SK-N-SH (cell line): ENCODE measurements at places on chromosomes 13 and 19.

GRCh38 chr19:40822161-40822560, 23.2 kb downstream of the EGLN2 start:
- no peak for DNase-seq

GRCh38 chr13:110379358-110379757, 72.3 kb downstream of the COL4A2 start:
- DNase-seq: no peak

- no peak for DNase-seq
These were observed 129.7 kb downstream of the KDM4B start for GRCh38 chr19:5098646-5099045.

- DNase-seq: no peak
These were observed 183.5 kb downstream of the DNAJC15 start for GRCh38 chr13:43206838-43207237.

GRCh38 chr19:10915130-10916091, 13.0 kb downstream of the YIPF2 start:
- DNase-seq: peak; percentile 68

DNA sequence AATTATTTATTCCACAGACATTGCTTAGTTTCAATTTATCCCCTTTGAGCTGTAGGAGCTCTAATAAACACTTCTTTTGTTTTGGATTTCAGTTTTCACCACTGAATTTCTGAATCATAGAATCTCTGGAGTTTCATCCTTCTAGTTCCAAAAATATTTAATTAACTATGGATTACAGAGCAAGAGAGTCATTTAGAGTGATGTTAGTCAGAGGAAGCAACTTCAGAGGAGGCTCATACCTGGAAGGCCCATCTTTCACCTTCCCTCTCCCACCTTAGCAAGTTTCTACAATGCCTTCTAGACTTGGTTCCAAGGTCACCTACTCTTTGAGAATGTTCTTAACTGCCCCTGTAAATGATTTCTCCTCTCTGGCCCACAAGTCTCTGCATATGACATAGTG, 353.2 kb downstream of the SPRY2 start:
- no peak for DNase-seq

DNA sequence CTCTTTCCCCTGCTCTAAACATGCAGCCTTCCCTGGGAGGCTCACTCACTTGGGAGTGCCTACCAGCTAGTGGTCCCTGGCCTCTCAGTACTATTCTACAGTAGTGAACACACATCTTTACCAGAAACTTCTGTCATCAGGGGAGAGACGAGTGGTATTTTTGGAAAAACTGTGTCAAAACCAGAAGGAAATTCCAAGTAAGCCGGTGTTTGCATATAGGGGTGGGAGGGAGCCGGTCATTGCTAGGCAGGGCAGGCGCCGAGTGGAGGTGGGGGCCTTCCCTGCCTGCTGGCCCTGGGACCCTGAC, 7.0 kb downstream of the RPS9 start:
- DNase-seq: no peak

DNA sequence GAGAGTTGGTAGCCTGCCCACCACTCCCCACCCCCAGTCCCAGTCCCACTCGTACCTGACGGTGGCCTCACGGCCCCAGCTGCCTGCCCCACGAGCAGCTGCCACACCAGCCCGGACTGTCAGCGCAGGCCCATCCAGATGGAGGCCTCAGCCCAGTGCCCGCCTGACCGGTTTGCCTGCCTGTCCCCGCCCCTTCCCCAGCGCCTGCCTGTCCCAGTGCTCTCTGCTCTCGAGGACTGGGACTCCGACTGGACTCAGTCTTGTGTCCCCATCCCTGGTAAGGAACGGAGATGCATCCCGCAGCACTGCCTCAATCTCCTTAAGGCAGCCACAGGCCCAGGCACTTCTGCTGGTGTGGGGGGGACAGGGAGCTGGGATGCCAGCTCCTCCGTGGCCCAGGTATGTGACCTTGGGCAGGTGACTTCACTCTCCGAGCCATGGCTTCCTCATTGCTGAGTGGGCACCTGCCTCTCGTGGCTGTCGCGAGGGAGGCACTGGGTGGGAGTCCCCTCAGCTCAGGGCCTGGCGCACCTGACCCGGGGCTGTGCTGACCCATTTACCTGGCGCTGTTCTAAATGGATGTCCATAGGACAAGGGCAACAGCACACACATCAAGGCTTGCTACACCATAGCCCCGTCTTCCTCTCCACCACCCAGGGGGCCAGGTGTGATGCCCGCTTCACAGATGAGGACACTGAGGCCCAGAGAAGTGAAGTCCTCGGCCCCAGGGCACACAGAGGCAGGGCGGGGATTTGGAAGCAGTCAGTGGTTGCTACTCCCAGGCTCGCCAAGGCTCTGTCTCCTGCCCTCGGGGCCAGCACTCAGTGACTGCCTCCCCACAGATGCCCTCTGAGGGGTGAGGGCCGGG, at the start of gene NKPD1:
Gene NKPD1 (minus strand): TSS at position 113 of the 868 bp plus-strand sequence. CDS start 832 bp downstream, outside the sequence.
- no peak for DNase-seq

- DNase-seq: no peak
These were observed 32.5 kb upstream of the KATNAL1 start for GRCh38 chr13:30339738-30340330.

DNA sequence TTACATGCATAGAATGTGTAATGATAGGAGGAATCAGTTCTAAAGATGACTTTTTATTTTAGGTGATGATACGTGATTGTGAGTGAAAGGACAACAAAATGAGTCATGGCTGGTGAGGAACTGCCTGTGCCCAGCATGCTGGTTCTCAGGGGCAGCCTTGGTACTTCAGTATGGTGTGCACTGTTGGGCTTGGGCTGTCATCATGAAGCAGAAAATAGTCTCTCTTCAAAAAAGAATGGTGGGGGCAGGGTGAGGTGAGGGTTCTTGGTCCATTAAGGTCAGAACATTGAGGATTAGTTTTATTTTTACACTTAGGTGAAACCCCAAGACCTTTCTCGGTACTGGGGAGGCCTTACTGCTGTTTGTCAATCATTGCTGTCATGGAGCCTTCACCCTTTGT, 309.5 kb downstream of the MTUS2 start:
- DNase-seq: no peak

- DNase-seq: peak; percentile 82
These were observed 17.0 kb upstream of the TMEM255B start for GRCh38 chr13:113742000-113742441.

DNA sequence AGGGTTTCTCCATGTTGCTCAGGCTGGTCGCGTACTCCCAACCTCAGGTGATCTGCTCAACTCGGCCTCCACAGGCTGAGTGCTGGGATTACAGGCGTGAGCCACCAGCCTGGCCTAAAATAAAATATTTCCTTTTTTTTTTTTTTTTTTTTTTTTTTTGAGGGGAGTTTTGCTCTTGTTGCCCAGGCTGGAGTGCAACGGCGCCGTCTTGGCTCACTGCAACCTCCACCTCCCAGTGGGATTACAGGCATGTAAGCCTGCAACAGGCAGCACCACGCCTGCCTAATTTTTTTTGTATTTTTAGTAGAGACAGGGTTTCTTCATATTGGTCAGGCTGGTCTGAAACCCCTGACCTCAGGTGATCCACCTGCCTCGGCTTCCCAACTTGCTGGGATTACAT, 4.9 kb downstream of the ZNF506 start:
- no peak for DNase-seq

GRCh38 chr13:65843314-65843731, 1386.8 kb downstream of the PCDH9 start:
- DNase-seq: no peak
